ENCODE measurements at places on chromosomes 3 and 15.

- DNase-seq, result no peak
Measured at GRCh38 chr15:56241374-56242105, 2.1 kb downstream of the RFX7 start.

DNA sequence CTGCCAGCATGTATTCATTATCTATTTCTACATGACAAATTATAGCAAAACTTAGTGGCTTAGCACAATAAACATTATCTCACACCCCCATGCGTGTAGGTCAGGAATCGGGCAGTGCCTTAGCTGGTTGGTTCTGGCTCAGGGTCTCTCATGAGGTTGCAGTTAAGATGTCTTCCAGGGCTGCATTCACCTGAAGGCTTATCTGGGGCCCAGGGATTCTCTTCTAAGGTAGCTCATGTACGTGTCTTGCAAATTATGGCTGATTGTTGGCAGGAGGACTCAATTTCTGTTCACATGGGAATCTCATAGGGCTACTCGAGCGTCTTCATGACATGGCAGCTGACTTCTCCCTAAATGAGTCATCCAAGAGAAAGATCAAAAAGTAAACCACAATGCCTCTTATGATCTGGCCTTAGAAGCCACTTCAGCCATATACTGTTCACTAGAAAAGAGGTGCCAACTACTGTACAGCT lies 42.9 kb upstream of the TSC22D2 start:
- DNase-seq, result peak; percentile 59

- DNase-seq, result no peak
Measured at GRCh38 chr3:194766845-194767244, 81.2 kb downstream of the FAM43A start.

GRCh38 chr3:113532698-113533533 lies 561 bp downstream of the SIDT1 start:
- DNase-seq, result no peak

DNA sequence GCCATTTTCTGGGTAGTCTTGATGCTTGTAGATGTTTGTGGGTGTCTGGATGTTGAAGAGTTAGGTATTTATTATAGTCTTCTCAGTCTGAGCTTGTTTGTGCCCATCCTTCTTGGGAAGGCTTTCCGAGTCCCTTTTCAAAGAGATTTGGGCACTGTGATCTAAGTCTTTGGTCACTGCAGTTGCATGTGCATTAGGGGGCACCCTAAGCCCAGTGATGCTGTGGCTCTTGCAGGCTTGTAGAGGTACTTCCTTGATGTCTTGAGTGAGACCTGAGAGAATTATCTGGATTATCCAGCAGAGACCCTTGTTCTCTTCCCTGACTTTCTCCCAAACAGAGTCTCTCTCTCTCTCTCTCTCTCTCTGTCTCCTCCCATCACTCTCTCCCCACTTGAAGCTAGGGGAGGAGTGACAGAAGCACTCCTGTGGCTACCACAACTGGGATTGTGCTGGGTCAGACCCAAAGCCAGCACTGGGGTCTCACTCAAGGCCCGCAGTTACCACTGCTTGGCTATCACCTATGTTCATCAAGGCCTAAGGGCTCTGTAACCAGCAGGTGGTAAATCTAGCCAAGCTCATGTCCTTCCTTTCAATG lies 68.5 kb downstream of the TMCO5A start:
- DNase-seq, result peak; percentile 77

- peak; percentile 96 for DNase-seq
Measured at GRCh38 chr3:65575376-65575840, 463.3 kb downstream of the MAGI1 start.

- no peak for DNase-seq
Measured at GRCh38 chr15:89211678-89212170, 9.7 kb downstream of the RLBP1 start.

- peak; percentile 8 for DNase-seq
Measured at GRCh38 chr3:48636149-48636655, 941 bp upstream of the SLC26A6 start.

GRCh38 chr3:46930166-46930944 lies 46.2 kb downstream of the CCDC12 start:
- DNase-seq, result no peak

DNA sequence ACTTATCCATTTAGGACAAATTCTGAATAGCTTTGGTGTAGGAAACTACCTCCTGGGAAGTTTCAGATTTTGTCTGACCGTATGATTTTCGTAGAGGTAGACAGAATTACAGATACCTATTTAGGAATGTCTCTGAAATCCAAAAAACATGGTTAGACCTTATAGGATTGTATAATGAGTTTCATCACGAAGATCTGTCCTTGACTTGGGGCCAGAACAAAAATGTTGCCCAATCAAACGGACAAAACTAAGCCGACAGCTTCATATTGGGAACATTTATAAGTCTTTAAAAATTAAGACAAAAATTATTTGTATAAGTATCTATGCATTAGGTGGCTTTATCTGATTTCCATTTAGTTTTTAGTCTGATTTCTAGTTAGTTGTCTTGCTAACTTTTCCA lies 32.6 kb downstream of the MNS1 start:
- no peak for DNase-seq

DNA sequence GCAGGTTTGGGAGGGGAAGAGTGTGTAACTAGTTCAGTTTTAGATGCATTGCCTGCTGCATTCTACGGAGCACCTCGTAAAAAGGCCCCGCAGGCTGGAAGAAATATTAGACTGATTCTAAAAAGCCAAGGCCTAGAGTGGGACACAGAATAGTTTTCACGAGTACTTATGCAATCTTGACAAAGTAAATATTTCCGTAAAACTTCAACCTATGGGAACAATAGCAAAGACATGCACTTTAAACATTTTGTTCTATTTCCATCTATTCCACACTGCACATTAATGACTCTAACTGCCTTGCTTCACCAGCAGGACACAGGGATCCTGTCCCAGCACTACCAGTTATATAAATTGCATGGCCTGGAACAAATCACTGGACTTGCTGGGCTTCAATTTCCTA lies 260.0 kb downstream of the FOXP1 start:
- no peak for DNase-seq

DNA sequence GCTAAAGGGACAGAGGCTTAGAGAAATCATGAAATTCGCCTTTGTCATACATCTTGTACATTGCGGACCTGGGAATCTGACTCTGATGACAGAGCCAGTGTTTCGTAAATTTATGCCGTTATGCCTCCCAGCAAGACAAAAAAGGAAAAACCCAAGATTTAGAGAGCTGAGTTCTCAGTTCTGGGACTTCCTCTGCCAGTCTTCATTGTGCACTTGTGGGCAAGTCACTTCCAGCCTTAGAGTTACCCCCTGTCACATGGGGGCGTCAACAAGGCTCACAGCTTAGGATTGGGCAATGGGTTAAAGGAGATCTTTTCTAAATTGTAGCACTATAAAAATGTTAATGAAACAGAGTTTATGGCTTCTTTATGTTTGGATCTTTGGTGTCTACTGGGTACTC lies 41.9 kb upstream of the MITF start:
- DNase-seq, result no peak

DNA sequence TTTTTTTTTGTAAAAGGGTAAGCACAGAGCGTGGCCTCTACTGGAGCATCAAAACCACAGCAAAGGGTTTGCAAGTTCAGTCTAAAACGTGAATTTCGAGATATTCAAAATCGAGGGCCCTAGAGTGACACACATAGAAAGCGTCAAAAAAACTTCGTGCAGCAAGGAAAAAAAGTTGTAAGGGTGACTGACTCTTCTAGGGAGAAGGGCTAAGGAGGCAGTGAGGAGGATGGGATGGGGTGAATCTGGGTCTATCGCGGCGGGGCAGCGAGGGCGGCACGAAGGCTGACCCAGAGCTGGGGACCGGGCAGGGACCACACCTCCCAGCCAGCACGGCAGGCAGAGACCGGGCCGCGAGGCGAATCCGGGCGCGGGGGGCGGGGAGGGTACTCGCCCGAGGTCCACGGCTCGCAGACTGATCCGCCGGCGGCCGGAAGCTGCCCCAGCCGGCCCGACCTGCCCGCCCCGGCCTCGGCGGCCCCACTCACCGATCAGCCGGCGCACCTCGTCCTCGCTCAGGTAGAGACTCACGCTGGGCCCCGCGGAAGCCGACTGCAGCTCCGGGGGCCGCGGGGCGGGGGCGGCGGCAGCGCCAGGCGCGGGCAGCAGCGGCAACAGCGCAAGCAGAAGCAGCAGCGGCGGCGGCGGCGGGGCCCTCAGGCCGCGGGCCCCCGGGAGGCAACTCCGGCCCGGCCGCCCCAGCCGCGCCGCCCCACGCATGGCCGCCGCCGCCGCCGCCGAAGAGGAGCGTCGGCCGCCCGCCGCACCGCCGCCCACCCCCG lies 533 bp downstream of the RYK start:
- DNase-seq, result peak; percentile 32

GRCh38 chr3:46812237-46812791 lies 50.9 kb downstream of the MYL3 start:
- DNase-seq, result peak; percentile 60

- DNase-seq, result no peak
Measured at GRCh38 chr3:134430174-134430573, 55.6 kb downstream of the ANAPC13 start.

GRCh38 chr15:38896647-38897046 lies 332.0 kb upstream of the RASGRP1 start:
- DNase-seq, result peak; percentile 42

GRCh38 chr15:92499731-92500530 lies 106.2 kb downstream of the ST8SIA2 start:
- no peak for DNase-seq

DNA sequence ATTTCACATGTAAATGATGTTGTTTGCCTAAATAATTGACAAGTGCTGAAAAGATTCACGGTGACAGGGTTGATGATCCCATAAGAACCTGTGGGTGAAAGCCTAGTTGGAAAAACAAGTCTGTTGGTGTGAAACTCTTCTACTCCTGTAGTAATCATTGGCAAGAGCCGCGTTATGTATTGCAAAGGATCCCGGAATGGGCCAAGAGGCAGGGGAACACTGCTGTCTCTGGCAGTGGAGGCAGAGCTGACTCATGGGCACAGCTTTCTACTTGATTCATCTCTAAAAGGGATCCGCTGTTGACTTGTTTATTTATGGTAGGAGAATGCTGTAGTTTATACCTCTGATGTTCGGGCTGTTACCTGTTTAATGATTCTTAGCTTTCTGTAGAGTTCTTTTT lies 63.1 kb downstream of the MAP6D1 start:
- no peak for DNase-seq

DNA sequence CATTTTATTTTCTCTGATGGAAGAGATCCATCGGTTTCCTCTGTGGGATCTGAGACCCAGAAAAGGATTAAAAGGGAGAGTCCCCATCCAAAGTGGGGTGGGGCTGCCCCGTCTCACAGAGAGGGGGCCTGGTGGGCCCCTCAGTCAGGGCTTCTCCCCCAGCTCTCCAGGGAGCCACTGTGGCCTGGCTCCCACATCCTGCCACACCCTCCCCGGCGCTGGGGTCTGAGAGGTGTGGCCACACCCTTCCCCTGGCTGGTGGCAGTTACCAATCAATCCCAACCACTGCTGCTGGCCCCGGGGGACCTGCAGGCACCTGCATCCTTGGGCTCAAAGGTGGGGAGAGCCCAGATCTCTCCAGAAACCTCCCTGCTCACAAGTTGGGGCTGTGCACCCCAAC lies 161.8 kb upstream of the IQSEC1 start:
- no peak for DNase-seq

DNA sequence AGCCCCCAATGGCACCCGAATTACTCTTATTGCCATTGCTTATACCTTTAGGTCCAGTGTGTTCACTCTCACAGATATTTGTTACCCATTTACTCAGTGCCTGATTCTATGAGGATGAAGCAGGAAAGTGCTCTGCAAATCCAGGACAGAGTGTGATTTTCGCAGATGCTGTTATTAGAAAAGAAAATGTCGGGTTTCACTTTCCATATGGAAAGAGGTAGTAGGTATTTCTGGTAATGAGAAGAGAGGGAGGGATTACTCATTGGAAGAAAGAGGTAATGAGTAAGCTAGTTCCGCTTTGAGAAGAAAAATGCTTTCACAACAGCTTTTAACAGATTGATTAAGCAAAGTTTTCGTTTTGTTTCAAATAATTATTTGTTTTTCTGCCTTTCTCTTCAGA lies 336.3 kb upstream of the CFAP20DC start:
- DNase-seq, result no peak

- no peak for DNase-seq
Measured at GRCh38 chr3:143064777-143065176, 54.8 kb upstream of the CHST2 start.

- DNase-seq, result no peak
Measured at GRCh38 chr3:71140477-71140876, 443.1 kb downstream of the FOXP1 start.

DNA sequence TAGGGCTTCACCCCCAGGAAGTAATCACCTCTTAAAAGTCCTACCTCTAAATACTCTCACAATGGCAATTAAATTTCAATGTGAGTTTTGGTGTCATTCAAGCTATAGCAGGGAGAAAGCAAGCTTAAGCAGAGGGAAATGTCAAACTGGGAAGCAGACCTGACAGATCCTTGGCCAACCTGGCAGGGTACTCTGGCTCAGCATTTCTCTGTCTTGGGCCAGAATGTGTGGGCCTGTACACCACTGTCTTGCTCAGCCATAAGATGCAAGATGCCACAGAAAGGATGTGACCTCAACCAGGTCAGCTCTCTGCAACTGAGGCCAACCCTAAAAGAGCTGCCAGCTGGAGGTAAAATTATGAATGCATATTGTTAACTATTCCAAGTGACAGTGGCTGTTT lies 130.6 kb upstream of the CMC1 start:
- no peak for DNase-seq

- DNase-seq, result no peak
Measured at GRCh38 chr15:92954578-92954977, 54.5 kb downstream of the CHD2 start.

- DNase-seq, result no peak
Measured at GRCh38 chr15:101140697-101141065, 111.2 kb downstream of the CHSY1 start.

DNA sequence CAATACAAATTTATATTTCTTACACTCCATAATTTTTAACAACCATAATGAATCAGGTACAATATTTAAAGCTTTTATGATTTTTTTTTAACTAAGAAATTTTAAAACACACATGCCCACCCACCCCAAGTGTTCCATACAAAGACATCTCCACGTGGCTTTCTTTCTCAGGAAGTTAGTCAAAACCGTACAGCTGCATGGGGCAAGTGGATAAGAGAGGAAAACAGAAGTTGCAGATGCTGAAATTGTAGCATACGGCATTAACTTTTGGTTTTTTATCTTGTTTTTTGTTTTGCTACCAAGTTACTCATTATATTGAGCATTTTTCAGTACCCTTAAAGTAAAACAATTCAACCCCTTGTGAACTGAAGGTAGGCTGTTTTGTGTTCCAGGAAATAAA lies 14.8 kb downstream of the GNB4 start:
- DNase-seq, result no peak

- no peak for DNase-seq
Measured at GRCh38 chr15:92392462-92392861, 1.2 kb upstream of the ST8SIA2 start.

DNA sequence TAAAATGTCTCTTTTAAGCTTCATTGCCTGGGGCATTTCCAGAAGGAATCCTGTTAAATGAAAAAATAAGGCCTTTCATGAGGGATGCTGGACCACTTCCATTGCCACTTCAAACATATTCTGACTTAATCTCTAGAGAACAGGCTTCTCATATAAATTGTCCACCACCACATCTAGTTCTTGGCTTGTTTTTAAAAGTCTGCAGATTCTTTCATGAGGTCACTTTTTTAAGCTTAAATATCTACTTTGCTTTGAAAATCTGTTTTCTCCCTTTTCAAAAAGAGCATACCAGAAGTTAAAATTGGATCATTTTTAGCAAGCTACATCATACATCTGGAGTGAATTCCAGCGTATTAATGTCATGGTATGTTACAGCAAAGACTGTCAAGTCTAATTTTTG lies 131.6 kb downstream of the C3orf70 start:
- peak; percentile 35 for DNase-seq

GRCh38 chr3:99471353-99472323 lies 166.8 kb upstream of the COL8A1 start:
- DNase-seq, result no peak
